ENCODE measurements at places on chromosomes 3 and 15.
A peak's percentile ranks its signal among the peaks of the same experiment; 100 is the strongest.

GRCh38 chr3:105715372-105715771 lies 153.4 kb downstream of the CBLB start:
- no peak for DNase-seq

- no peak for DNase-seq
Observed at GRCh38 chr3:149343951-149344350, 10.5 kb upstream of the TM4SF18 start.

DNA sequence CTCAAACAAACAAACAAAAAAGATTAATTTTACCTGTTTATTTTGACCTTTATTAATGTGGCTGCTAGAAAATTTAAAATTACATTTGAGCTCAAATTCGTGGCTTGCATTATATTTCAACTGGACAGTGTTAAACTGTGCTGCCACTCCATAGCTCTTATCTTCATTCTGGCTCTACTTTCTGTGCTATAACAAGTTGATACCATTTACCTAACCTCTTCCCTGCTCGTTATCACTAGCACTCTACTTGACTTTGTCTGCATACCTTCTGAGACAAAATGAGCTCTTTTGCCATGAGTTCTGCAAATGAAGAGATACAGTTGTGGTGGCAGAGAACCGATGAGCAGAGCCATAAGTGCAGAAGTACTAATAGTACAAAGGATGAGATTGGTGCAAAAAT lies 26.4 kb downstream of the MINDY2 start:
- no peak for DNase-seq

GRCh38 chr3:176447369-176447768 lies 749.9 kb downstream of the TBL1XR1 start:
- no peak for DNase-seq

- DNase-seq = no peak
Observed at GRCh38 chr15:63324770-63325169, 47.4 kb downstream of the APH1B start.

- no peak for DNase-seq
Observed at GRCh38 chr3:122621112-122621511, 43.7 kb downstream of the PARP15 start.

DNA sequence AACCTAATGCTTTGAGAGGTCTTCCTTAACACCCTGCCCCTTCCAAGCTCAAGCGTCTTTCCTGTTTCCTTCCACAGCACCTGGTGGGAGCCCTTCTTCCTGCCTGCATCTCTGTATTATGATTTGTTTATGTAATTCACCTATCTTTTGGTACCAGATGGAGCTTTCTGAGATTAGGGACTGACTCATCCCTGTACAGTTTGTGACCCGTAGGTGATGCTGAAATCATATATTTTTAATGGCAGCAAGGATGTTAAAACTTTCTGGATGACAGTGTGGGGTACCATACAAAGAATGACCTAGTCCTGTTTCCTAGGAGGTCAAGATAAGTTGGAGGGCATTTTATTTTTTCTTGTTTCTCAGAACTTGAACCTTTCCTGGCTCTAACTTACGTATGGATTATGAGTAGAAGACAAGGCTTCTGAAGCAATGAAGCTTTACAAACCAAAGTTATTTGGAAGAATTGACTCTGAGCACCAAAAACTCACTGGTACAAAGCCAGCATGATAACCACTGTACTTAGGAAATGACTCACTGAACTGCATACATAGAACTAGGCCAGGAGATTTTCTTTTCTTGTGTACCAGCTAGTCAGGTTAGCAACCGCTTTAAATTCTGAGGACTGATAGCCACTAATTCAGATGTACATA lies 46.6 kb downstream of the HHLA2 start:
- DNase-seq = no peak

DNA sequence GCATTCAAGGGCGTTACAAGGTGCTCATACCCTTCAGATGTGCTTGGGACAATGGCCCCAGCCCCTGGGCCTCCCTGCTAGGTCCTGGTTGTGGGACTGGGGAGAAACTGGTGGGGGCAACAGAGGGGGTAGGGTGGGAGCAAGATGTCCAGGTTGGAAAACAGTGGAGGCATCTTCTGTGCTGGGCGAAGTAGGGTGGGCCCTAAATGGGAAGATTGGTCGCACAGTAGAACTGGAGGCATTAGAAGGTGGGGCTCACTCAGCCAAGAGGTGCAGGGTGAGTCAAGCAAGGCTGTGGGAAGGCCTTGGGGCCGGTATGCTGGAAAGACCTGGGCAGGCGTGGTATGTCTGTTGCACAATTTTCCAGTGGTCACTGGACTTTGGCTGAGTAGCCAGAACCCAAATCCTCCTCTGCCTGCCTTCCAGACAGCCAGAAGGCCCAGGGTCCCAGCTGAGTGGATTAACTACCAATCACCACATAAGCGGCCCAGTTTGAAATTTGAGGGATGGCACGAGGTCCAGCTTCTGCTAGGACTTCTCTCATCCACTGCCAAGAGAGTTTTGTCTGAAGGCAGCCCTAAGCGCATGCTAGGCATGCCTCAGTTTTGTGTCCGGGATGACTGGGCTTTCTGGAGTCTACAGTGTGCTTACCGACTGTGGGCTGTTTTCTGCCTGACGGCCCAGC lies 74.5 kb downstream of the LSM3 start:
- DNase-seq = no peak

GRCh38 chr3:173266441-173266840 lies 125.4 kb upstream of the SPATA16 start:
- no peak for DNase-seq

- DNase-seq = no peak
Observed at GRCh38 chr3:160828880-160829279, 72.8 kb downstream of the PPM1L start.

DNA sequence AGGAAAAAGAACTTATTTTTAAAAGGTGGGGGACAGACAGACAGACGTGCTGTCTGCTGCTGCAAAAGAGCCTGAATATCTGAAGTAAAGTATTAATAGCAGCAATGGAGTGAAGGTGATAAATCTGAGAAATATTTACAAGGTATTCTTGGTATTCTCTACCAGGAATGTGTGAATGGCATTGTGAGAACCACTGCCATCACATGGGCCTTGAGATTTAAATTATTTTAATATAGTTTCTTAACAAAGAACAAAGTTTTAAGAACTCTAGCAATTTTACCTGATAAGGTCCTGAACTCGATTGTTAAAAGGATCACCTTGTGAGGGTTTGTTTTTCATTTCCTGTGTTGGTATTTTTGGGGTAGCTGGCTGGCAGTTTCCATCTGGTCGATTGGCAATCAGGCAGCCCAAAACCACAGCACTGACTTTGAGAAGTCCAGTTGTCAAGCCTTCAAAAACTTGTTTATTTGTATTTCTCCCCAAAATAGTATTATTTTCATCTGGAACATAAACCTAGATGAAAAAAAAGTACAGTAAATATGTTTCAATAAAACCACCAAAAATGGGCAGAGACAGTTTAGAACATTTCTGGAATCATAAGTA lies 97.3 kb downstream of the ISL2 start:
- DNase-seq = peak; percentile 16

DNA sequence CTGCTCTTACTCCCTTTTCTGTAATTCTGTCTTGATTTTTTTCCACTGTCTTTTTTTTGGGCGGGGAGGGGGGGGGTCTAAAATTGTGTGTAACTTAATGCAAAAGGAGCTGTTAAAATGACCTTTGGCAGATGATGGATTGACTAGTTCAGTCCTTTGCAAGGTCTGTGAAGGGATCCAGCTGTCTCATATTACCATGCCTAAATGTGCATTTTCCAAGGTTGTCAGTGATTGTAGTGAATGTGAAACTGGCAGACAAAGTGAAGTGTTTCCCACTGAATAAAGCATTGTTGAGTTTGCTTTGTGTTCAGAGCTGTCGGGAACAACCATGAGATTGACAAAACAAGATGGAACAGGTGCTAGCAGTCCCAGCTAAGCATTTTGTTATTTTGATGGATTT lies 110.1 kb upstream of the SKOR1 start:
- no peak for DNase-seq

DNA sequence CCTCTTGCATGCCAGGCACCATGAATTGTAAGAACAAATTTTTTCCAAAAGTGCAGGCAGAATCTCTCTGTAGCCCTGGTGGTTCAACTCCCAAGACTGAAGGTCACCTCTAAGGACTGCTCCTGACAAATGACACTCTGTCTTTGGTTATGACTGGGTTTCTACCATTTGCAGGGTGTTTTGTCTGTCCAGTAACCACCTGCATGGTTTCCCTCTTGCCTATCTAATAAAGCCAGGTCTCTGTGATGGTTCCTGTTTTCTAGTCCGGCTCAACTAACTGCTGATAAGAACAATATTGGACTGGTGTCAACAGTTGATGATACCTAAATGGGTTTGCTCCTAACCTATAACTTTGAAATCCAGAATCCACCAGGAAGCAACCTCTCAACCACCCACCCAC lies 43.7 kb downstream of the ATP8B4 start:
- no peak for DNase-seq

DNA sequence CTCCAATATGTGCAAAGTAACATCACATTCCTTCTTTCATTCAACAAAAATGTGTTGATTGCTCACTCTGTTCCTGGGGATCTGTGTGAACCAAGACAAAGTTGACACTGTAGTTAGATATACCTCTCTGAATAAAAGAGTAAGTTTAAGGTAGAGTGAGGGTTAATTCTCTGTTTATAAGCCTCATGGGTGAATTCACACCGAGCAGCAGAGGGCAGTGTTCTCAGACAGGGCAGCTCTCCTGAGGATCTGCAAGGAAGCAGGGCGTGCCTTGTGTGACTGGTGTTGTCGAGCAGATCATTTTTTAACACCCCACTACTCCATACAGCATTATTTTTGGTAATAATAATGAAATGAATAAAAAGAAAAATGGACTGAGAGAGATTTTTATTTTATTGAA lies 34.4 kb downstream of the PAQR9 start:
- no peak for DNase-seq

DNA sequence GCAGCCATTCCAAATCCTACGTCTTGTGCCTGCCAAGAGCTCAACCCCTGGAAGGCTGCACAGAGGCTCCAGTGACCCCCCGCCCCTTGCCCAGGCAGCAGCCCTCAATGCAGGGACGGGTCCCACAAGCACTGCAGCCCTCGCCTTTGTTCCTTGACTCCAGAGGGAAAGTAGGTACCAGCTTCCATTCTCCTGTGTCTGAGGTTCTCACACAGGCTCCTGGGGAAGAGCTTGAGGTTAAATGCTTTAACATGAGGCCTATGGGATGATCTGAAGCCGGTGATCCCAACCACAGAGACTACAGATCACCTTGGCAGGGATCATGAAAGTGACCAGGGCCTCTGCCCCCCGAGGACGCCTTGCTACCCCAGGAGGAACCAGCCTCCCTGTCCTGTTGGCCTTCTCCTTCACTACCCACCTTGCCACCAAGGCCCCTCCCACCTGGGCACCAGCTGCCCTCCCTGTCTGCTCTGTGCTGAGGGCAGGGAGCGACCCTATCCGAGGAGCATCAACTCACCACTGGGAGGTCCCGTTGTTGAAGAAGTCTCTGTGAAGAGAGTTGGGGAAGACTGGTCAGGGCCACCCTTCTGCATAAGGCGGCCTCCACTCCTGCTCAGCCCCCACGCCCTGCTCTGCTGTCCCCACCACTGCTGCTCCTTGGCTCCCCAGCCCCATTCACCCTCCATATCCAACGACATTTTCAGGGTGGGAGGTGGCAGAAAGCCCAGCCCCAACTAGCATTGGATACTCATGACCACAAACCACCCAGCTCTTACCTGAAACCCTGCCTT lies 95.3 kb downstream of the SEC22A start:
- DNase-seq = no peak

DNA sequence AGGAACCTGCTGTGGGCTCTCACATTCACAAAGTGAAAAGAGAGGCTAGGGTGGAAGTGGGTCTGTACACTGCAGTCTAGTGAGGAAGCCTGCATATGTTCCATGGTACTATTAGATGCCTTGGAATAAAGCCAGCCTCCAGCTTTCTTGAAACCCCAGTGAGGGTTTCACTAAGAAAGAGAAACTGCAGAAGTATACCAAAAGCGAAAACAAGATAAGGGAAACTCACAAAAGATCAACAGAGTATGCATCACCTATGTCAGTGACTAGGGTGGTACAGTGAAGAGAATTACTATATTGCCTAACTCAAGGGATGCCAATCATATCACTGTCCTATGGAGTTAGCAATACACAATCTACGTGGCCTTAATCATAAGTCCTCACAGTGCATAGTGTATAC lies 212.5 kb upstream of the GADL1 start:
- no peak for DNase-seq

DNA sequence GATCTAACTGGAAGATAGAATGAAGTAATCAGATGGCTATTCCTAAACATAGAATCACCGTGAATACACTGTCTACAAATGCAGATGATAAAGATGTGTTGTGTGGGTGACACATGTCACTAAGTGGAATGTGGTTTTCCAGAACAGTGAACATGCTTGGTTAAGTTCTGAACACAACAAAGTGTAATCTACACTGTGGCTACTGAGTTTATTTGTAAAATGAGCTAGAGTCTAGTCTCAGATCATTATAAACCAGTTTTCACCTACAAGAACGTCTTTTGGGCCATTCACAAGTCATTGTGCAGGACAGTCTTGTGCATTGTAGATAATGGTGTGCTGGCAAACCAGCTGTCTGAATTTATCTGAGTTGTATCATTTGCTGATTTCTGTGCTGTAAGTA lies 35.3 kb downstream of the OXNAD1 start:
- DNase-seq = peak; percentile 16

DNA sequence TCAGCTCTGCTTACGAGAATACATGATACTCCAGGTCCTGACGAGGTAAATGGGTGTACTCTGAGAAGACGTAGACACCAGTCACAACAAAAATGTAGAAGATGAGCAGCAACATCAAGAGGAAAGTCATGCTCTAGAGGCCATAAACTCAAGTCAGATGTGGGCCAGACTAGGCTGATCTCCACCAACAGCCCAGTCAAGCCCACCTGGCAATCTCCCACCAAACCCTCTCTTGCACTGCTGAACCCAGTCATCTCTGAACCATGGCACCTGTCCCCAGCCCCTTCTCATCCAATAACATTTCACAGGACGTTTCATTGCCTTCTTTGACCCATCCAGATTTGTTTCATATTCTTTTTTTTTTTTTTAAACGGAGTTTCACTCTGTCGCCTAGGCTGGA lies 10.8 kb upstream of the PDIA3 start:
- DNase-seq = no peak

DNA sequence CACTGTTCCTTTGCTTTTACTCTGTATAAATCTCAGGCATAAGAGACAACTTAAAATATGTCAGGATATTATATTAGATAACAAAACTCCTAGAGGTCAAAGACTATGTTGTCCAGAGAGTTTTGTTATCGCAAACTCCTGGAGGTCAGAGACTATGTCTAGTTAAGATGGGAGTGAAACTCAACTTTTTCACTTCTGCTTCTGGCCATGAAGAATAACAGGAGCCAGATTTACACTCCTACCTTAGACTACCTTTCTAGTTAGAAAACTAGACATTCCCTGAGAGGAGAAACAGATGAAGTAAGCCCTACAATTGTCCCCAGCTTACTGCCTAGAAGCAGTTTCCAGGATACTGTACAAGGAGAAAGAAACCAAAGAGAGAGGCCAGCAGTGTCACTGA lies 255.4 kb upstream of the UBE2E1 start:
- DNase-seq = no peak

GRCh38 chr3:63809607-63810006 lies 9.5 kb upstream of the C3orf49 start:
- peak; percentile 49 for DNase-seq

Measured in epithelial cell of proximal tubule (primary cell).